Stimulated activated CD8-positive, alpha-beta memory T cell treated with anti-CD3 and anti-CD28 coated beads, Interleukin-4, amount 100 ng/mL, for 1 hour (primary cell): ENCODE measurements at places on chromosomes 16 and 17.

DNA sequence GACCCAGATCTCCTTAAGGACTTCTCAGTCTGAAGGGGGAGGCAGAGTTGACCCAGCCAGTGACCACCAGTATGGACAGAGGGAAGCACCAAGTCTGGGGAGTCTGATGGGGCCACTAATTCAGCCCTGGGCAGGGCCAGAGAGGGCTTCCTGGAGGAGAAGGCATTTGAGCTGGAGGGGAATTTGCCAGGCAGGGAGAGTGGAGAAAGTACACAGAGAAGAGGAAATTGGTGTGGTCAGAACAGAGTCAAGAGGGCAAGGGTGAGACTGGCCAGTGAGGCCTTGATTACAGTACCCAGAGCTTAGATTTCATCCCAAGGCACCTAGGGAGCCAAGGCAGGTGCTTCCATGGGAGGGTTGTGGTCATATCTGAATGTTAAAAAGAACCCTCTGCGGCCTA is 36.3 kb downstream of the MYO15A start:
- no peak for DNase-seq

- DNase-seq: no peak
Measured at GRCh38 chr17:81277946-81278693, 17.0 kb downstream of the SLC38A10 start.

- no peak for DNase-seq
Measured at GRCh38 chr16:22216191-22216831, 10.2 kb downstream of the EEF2K start.

- DNase-seq: no peak
Measured at GRCh38 chr16:8736123-8736668, 61.2 kb downstream of the TMEM186 start.

- no peak for DNase-seq
Measured at GRCh38 chr17:21218101-21218500, 4.1 kb upstream of the TMEM11 start.

- DNase-seq: no peak
Measured at GRCh38 chr17:29929006-29929532, 959 bp downstream of the SSH2 start.

DNA sequence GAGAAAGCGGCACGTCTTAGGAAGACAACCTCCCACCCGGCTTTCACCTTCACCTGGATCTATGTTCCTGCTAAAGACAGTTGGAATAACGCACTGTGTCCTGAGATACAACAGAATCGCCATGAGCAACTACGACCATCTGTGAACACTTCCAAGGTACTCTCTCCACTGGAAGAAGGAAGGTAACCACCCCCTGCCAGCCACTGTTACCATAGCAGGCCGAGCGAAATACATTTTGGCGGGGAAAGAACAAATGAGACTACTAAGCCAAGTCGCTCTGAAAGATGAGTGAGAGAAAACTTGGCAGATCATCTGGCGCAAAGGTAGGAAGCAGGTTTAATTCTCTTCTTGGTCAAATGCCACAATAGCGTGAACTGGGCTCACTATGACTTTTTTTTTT is 9.8 kb downstream of the CRK start:
- DNase-seq: no peak

- DNase-seq: no peak
Measured at GRCh38 chr16:24036614-24037013, 200.8 kb downstream of the PRKCB start.

DNA sequence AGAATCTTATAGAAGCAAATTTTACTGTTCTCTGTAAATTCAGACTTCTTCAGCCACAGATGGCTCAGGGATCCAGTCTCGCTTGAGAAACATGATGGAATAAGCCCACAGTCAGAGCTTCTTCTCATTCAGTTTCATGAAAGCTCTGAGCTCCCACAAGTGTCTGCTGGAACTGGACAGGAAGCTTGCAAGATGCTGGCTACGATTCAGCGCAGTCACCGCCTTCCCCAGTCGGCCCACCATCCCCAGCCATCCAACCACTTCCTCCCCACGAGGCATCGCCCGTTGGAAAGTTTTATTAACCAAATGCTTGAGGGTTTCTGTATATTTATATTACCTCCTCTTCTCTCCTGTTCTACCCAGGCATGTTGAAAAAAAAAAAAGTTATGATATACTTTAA is 171.7 kb downstream of the ZFHX3 start:
- DNase-seq: no peak

- DNase-seq: no peak
Measured at GRCh38 chr17:39064819-39065218, 86.6 kb downstream of the PLXDC1 start.

DNA sequence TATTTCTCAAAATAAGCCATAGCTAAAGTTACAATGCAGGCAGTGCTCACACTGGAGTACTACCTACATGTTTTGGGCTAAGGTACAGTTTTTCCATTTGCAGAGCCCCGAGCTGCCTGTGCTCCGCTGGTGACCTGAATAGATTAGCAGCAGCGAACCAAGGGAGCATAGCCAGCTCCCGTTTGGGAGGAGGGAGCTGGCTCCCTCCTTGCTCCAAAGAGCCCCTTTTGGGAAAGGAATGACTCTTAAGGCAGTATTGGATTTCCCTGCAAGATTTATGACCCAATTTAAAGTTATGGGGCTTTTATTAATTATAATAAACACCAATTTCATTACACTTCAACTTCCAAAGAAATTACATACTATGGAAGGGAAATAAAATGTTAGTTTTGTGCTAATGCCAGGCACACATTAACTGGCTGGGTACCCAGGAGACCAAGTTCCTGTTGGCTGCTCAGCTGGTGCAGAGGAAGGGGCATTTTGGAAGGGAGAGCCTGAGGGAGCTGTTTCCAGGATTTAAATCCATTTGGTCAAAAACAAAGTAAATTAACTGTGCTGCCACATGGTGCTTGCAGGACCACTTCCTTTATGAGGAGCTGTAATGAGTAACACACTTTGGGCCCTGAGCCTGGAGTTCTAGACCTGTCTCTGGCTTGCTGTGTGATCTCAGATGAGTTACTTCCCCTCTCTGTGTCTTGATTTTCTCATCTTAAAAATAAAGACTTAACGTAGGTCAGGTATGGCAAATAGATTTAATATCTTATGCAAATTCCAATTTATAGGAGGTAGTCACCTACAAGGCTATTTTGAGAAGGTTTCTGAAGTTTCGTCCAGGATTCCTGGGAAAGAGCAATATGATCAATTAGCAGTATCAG is 362.1 kb upstream of the CCL2 start:
- no peak for DNase-seq

DNA sequence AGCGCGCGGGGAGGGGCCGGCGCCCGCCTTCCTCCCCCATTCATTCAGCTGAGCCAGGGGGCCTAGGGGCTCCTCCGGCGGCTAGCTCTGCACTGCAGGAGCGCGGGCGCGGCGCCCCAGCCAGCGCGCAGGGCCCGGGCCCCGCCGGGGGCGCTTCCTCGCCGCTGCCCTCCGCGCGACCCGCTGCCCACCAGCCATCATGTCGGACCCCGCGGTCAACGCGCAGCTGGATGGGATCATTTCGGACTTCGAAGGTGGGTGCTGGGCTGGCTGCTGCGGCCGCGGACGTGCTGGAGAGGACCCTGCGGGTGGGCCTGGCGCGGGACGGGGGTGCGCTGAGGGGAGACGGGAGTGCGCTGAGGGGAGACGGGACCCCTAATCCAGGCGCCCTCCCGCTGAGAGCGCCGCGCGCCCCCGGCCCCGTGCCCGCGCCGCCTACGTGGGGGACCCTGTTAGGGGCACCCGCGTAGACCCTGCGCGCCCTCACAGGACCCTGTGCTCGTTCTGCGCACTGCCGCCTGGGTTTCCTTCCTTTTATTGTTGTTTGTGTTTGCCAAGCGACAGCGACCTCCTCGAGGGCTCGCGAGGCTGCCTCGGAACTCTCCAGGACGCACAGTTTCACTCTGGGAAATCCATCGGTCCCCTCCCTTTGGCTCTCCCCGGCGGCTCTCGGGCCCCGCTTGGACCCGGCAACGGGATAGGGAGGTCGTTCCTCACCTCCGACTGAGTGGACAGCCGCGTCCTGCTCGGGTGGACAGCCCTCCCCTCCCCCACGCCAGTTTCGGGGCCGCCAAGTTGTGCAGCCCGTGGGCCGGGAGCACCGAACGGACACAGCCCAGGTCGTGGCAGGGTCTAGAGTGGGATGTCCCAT is 232.8 kb downstream of the SEC14L1 start:
- DNase-seq: no peak

DNA sequence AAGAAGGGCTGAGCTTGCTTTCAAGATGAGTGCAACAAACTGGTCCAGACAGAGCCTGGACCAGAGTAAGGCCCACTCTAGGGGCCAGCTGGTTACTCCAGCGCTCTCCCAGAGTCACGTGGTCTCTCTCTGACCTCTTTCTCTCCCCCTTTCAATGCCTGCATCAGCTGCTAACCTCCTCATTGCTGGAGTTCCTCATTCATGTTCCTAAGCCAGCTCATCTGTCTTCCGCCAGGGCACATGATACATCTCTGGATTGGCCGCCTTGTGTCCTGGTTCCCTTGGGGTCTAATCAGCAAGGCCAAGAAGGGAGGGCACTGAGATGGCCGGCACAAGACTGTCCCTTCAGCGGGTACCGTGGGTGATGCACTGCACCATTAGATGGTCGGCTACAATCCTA is 26.9 kb upstream of the ZFP90 start:
- DNase-seq: no peak

DNA sequence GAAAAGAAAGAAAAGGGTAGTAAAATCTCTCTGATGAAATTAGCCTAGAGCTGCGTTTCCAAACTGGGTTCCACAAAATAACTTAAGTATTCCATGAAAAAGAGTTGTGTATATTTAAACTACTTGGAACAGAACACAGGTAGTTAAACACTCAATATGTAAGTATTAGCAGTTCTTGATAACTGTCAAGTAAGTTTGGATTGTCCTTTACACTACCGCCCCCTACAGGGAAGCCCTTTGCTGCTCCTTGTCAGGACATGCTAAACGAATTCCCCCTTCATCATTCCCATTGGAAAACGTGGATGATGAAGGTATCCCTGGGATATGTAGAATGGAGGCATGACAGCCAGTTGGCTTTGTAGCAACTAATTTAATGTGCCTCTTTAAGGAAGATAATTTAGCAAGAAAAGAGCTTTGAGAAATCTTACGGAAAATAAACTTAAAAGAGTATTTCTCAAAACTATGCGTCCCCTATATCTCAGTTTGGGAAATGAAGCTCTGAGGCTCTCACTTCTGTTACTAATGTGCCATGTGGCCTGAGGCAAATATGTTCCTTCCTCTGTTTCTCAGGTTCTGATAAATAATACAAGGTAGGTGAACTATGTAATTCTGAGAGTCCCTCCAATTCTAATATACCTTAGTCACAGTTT is 18.8 kb downstream of the NCBP3 start:
- DNase-seq: peak; percentile 53

GRCh38 chr17:47813512-47814031 is 8.0 kb downstream of the OSBPL7 start:
- no peak for DNase-seq

- no peak for DNase-seq
Measured at GRCh38 chr16:20042848-20043247, 30.8 kb downstream of the GPR139 start.

DNA sequence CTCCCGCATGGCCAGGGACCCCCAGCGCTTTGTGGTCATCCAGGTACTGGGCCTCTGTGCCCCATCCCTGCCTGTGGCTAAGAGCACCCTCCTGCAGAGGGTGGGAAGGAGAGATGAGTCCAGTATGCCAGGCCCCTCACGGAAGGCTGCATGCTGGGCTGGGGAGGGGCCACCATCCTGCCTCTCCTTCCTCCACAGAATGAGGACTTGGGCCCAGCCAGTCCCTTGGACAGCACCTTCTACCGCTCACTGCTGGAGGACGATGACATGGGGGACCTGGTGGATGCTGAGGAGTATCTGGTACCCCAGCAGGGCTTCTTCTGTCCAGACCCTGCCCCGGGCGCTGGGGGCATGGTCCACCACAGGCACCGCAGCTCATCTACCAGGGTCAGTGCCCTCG is 3.7 kb downstream of the MIEN1 start:
- DNase-seq: no peak

GRCh38 chr17:39416141-39416540 is 14.7 kb upstream of the FBXL20 start:
- no peak for DNase-seq

DNA sequence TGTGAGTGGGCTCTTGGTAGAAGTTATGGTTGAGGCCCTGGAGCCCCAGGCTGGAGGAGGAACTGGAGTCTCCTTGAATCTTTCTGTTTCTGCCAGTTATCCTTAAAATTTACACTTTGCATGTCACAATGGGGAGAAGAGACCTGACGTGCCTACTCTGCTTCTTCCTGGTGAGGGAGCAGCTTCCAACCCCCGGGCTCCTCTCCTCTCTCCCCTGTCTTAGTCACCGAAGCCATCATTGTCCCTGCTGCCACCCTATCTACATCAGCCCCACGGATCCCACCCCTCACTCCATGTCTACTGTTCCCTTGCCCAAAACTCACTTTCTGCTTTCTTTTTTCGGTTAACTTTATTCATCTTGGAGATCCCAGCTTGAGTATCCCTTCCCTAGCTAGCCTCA is 17.6 kb downstream of the DNAJA3 start:
- no peak for DNase-seq

GRCh38 chr17:8747742-8748141 is 3.1 kb upstream of the CCDC42 start:
- DNase-seq: no peak

- DNase-seq: no peak
Measured at GRCh38 chr17:9862220-9862619, 36.5 kb downstream of the GLP2R start.

GRCh38 chr17:31631766-31632165 is 227.3 kb downstream of the COPRS start:
- no peak for DNase-seq

DNA sequence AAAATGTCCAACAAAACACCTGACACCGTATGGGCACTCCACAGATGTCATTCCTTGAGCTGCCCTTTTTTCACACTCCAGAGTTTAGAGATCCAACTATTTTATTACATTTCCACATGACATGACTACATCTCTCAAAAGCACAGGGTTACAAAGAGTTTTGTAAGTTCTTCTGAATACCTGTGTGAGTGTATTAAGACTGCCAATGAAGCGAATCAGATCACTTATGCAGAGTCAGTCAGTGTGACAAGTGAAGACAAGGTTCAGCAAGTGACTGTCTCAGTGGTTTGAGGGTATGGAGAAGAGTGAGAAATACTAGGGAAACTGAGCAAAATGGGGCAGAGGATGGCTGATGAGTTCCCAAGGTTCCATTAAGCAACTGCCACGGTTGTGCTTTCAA is 8.4 kb downstream of the SDR42E1 start:
- no peak for DNase-seq

- DNase-seq: no peak
Measured at GRCh38 chr16:11089504-11090124, 145.2 kb downstream of the CLEC16A start.

GRCh38 chr17:73121506-73121905 is 29.0 kb upstream of the SLC39A11 start:
- DNase-seq: no peak

- DNase-seq: no peak
Measured at GRCh38 chr17:58192612-58193011, at the start of gene EPX. Gene EPX, plus strand, starts transcription at chr17:58192726. Its CDS starts 121 bp downstream, at chr17:58192847.
